ENCODE measurements at places on chromosomes 3 and 15.

- no peak for DNase-seq
Observed at GRCh38 chr3:164677317-164677716, 401.0 kb downstream of the SI start.

DNA sequence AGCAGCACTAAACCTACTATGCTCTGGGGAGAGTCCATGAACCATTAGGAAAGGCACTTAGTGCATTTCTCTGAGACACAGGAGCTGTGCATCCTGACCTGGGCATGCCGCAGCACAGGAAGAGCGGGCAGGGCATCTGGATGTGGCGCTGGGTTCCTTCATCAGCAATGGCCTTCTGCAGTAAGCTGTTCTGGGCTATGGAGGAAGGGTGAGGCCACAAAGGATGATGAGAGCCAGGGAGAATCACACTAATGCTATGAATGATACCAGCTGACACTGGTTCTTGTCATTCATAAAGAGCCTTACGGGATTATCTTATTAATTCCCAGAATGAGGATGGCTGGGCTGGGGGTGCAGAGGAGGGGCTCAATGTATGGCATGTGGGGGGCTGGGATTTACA, 12.7 kb upstream of the SCN10A start:
- DNase-seq, result no peak

GRCh38 chr3:189003410-189003809, 168.4 kb upstream of the TPRG1 start:
- no peak for DNase-seq

- peak; percentile 71 for DNase-seq
Observed at GRCh38 chr3:5006755-5007202, 27.5 kb downstream of the BHLHE40 start.

DNA sequence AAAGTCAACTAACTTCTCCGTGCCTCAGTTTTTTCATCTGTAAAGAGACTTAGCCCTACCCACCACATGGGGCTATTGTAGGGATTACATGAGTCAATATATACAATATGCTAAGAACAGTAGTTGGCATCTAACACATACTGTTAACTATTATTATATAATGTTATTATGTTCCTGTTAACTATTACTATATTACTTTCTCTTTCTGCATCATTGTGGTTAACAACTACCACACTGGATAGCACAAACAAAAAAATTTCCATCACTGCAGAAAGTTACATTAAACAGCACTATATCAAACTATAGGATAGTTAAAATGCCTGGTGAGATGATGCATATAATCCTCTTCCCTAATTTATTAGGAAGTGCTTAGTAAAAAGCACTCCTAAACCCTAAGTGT, 23.7 kb downstream of the STAG1 start:
- DNase-seq, result no peak

- no peak for DNase-seq
Observed at GRCh38 chr3:28322464-28322863, 26.1 kb upstream of the ZCWPW2 start.
